Neural progenitor cell (in vitro differentiated cells): ENCODE measurements at places on chromosomes 5 and 9. TPM values are rescaled to one million over a fixed set of nuclear protein-coding genes. Genes with fewer than 3 reads are reported as not detected.

Gene TLE4
- total RNA-seq, result 236 and 265 TPM in 2 replicates

Gene PDZD2
- total RNA-seq, result 1.1 and 1.4 TPM in 2 replicates

Gene SETD9
- total RNA-seq, result 18.6 and 39.3 TPM in 2 replicates

GRCh38 chr9:121598965-121599871, 52.2 kb upstream of the DAB2IP start:
- peak; percentile 97 for DNase-seq

DNA sequence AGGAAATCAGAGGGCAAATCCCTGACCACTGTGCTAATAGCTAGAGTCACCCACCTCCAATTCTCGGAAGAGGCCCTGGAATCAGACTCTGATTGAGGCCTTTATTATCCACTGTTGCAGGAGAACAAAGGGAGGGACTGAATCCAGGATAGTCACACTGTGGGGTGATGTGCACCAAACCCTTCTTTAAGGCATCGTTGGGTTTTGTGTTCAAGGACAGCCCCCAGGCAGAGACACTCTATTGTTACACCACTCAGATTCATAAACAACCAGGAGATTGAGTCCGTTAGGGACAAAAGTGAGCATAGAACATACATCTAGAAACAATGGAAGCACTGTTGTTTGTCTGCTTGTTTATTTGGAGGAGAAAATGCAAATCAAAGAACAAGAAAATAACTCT, 124.6 kb upstream of the TBCA start:
- DNase-seq, result no peak
